ENCODE measurements at places on chromosomes 5 and 9.

DNA sequence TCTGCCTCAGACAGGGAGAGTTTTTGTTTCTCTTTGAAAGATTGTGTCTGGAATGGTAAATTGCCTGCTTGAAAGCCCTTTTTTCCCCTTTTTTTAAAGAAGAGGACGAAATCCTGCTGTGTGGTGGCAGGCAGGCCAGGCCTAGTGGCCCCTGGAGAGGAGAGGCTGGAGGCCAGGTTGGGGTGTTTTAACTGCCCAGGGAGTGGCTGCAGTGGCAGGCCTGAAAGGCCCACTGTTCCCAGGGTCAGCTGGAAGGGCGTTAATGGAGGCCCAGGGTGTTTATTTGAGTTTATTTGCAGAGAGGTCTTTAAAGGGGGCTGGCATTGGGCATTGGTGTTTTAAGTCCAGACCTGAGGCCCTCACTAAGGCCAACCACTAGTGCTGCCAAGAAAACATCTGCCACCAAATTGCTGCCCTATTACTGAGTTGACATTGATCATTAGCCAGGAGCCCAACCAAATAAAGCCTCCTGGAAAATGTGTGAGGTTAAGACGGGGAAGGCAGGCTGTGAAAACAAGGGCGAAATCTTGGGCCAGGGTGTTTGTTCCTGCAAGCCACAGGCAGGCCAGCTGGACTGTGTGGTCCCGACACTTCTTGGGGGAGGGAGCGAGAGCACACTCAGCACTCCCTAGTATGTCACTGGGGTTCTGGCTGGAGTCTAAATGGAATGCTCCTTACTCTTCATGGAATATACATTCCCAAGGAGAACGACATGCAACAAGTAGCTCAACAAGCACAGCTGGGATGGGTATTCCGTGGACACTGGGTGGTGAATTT is 5.0 kb downstream of the JADE2 start:
- no peak for DNase-seq

DNA sequence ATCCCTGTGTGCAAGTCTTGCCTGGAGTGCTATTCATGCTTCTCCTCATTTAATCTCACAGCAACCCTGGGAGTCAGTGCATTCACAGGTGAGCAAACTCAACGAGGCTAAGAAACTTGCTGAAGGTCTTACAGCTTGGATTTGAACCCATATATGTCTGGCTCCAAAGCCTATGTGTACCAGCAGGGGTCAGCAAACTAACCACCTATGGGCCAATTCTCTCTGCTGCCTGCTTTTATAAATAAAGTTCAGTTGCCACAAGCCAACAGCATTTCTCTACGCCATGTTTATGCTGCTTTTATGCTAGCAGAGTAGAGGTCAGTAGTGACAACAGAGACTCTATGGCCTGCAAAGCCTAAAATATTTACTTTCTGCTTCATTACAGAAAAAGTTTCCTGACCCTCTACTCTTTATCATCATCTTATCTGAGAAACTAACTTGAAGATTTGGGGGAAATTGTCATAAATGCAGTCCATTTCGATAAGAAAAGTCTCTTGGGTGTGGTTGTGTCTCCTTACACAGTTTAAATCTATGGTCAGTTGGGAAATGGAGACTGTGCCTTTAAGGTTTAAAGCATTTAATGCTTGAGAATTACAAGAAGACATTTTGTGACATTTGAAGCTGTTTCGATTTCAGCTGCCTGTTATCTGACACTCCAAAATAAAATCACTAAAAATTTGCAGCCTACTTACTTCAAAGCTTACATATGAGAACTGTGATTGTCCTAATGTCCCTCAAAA is 137.7 kb downstream of the PRELID2 start:
- no peak for DNase-seq

GRCh38 chr5:145718956-145719355 is 116.2 kb downstream of the PRELID2 start:
- DNase-seq, result no peak

DNA sequence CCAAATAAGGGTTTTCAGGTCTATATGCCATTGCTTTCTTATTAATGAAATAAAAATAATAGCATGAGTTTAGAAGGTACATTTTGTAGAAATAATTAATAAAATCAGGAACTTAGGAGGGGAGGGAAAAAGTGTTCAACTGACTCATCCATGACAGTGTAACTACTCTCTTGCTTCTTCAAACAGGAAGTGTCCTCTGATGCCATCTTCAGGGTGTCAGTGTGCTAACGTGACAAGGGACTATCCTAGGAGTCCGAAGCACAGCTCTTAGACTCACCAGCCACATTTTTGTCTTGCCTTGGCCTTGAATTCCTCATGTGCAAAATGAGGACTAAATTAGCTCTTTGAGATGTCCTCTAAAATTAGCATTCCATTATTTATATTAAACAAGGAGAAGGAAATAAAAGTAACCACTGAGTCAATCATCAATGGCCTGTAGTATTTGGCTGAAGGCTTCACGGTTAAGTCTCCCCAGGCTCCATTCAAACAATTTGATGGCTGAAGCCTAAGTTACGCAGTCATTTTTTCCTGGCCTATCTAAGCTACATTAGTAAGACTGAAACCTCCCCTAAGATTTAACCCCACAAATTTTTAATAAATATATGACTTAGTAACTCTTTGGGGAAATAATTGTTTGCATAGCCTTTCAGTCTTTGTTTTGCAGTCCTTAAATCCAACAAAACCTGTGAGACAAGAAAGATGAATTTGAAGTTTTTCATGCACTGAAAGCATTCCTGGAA is 151.1 kb downstream of the ARL15 start:
- no peak for DNase-seq

DNA sequence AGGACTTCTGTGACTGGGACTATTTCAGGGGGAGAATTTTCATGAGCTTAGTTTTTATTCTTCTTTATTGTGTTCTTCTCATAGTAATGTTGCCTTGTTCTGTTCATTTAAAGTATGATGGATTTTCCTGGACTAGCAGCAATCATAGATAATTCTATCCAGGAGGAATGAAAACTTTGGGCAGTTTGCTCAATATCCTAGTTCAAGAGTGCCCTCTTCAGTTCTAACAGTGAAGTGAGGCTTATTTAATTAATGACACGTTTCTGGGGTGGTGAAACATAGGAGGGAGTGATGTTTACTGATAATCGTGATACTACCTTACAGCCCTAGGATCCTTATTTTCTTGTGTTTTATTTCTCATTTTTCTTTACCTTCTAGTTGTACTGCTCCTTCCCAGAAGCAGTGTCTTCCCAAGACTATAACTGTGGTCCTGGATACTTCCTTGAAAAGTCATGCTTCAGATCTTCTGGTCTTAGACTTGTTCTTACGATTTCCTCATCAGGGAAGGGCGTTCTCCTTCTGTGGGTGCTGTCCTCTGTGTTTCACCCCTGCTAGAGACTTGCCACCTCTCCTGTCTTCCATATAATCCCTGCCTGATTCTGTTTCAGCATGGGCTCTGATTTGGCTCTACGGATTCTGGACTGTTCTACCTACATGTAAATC is 57.4 kb downstream of the CFAP95 start:
- DNase-seq, result no peak

GRCh38 chr5:58241389-58241788 is 218.5 kb downstream of the PLK2 start:
- DNase-seq, result no peak
